ENCODE measurements at places on chromosomes 5 and 9. TPM values are rescaled to one million over a fixed set of nuclear protein-coding genes. Genes with fewer than 3 reads are reported as not detected.

DNA sequence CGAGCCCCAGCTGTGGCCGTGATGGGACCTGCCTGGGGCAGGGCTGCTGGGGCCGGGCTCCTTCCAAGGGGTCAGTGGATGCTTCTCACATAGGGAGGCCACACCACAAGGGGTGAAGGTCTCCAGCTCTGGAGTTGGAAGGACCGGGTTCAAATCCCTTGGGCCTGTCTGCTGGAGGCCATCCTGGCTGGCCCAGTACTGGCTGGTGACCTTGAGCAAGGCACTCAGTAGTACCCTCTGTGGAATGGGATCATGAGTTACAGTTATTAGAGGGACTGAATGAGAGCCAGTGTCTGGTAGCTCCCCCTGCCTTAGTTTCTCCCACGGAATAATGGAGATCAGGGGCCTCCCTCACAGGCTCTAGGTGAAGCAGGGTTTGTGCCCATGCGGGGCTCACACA lies 58.3 kb downstream of the LMX1B start:
- no peak for DNase-seq

- no peak for DNase-seq
Observed at GRCh38 chr5:115641948-115642347, 16.1 kb upstream of the TMED7 start.

GRCh38 chr9:134546746-134547145 lies 94.9 kb upstream of the COL5A1 start:
- no peak for DNase-seq

Gene TRIM32
- total RNA-seq = 24.6 TPM

DNA sequence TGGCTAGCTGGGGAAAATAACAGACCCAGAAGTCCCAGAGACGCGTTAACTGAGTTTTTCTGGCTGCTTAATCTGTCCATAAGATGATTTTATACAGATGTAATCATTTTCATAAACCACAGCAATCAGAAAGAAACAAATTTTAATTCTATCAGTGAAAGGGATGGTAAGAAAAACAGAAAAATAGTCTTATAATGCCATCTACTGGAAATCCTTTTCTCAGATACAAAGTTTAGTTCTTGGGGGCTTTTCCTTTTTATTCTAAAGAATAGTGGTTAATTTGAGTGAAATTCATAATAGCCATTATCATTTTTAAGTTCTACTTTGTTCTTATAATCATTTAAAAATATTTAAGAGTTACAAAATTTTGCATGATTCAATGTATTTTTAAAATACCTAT lies 44.4 kb downstream of the DROSHA start:
- DNase-seq = no peak
